ENCODE measurements at places on chromosomes 12 and 14.

DNA sequence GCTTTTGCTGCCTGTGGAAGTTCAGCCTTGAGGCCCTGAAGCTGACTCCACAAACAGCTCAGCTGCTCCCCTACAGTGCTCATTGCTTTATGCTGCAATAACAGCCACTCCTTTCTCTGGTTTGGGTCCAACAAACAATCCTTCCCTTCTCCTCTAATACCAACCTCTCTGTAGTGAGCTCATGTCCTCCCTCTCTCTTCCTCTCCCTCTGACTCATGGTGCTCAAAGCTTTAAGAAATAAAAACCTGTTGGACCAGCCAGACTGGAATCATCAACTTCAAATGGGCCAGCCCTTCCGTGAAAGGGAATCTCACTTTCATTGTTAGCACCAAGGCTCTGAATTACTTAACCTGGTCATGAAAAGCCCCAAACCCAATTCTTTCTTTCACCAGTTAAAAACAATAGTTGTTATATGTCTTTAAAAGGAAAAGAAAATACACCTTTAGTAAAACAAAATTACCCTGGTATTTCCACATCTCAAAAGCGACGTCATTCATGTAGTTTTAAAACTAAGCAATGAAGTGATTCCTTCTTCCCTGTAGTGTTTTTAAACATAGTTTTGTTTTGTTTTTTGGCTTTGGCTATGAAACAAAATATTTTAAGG, 126.4 kb downstream of the DUSP6 start:
- DNase-seq, result no peak

GRCh38 chr14:99322731-99323599, 51.0 kb upstream of the BCL11B start:
- peak; percentile 10 for DNase-seq

GRCh38 chr14:94670692-94671285, 58.6 kb downstream of the SERPINA3 start:
- peak; percentile 2 for DNase-seq

GRCh38 chr14:66802962-66803361, 295.0 kb downstream of the GPHN start:
- no peak for DNase-seq

GRCh38 chr12:77630344-77630743, 200.3 kb upstream of the NAV3 start:
- DNase-seq, result no peak

- DNase-seq, result no peak
These were observed 40.7 kb downstream of the KIF26A start for GRCh38 chr14:104179126-104179525.

GRCh38 chr12:121033625-121034349, 5.3 kb downstream of the OASL start:
- DNase-seq, result peak; percentile 75

DNA sequence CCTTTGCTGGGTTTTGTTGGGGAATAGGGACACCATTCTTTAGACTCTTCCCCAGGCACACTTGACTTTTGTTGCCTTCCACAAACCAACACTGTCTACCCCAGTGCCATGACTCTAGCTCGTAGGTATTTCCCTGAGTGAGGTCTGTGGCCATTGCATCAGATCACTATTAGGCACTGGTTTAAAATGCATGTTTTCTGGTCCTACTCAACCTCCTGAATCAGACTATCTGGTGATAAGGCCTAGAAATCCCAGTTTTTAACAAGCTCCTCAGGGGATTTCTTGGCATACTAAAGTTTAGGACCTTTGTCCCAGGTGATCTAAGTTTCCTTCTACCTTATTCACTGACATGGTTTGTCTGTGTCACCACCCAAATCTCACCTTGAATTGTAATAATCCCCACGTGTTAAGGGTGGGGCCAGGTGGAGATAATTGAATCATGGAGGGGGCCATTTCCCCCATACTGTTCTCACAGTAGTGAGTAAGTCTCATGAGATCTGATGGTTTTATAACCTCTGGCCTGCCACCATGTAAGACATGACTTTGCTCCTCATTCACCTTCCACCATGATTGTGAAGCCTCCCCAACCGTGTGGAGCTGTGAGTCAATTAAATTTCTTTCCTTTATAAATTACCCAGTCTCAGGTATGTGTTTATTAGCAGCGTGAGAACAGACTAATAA, 87.8 kb upstream of the PSMC1 start:
- DNase-seq, result no peak

DNA sequence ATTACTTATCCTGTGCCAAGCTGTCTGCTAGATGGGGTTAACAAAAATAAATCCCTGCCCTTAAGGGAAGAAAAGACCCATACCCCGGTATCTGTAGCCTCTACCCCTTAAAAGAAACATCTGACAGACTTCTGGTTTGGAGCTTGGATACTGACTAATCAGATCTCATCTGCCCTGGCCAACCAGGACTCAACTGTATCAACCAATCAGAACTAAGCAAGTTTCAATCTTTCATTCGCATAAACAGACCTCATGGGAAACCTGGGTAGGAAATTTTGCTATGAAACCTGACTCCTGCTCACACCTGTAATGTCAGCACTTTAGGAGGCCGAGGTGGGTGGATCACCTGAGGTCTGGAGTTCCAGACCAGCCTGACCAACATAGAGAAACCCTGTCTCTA, 26.4 kb upstream of the PRMT8 start:
- DNase-seq, result no peak

GRCh38 chr12:112153181-112153892, 28.0 kb downstream of the TRAFD1 start:
- DNase-seq, result no peak

DNA sequence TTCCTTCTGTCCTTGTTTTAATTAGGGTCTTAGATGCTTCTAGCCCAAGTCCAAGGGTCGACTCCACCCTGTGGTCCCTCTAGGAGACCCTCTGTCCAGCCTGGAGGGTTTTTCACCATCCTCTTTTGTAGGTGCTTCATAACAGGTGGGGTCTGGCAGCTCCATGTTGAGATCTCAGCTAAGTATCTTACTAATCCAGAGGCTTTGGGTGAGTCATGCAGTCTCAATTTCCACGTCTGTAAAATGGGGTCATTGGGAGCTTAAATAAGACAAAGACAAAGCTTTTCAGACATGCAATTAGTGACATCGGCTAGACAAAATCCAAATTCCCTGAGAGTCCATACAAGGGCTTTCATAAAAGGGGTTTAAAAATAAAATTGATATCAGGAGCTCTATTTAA, 3.2 kb downstream of the HSPB8 start:
- no peak for DNase-seq

GRCh38 chr12:85296362-85296761, 16.3 kb downstream of the ALX1 start:
- DNase-seq, result no peak

DNA sequence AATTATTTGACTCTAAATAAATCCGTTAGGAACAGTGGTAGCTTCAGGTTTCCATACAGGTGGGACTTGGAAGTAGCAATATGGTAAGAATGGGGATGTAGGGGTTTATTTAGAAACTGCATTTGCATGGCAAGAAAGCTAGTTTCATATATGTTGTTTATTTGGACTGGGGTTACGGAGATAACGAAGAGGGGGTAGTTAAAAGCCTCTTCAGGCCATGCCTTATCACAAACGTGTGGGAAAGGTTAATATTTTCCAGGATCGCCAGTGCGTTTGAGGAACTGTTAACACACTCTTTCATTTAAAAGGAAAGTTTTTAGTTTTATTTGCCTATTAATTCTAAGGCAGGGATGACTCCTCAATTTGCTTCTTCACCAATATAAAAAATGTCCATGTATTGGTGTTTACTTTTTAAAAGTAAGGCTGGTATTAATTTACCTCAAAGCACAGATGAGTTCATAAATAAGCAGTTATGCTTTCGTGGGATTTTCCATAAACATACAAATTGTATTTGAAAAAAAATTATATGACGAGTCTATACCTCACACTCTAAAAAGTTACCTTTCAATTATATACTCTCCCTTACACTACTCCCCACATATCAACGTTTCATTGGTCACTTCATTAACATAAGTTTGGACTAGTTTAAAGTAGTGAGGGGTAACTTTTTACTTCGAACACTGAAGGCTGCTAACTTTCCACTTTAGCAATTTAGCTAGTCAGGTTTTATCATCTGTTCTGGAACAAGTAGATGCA, 814 bp downstream of the RAB2B start:
- no peak for DNase-seq

DNA sequence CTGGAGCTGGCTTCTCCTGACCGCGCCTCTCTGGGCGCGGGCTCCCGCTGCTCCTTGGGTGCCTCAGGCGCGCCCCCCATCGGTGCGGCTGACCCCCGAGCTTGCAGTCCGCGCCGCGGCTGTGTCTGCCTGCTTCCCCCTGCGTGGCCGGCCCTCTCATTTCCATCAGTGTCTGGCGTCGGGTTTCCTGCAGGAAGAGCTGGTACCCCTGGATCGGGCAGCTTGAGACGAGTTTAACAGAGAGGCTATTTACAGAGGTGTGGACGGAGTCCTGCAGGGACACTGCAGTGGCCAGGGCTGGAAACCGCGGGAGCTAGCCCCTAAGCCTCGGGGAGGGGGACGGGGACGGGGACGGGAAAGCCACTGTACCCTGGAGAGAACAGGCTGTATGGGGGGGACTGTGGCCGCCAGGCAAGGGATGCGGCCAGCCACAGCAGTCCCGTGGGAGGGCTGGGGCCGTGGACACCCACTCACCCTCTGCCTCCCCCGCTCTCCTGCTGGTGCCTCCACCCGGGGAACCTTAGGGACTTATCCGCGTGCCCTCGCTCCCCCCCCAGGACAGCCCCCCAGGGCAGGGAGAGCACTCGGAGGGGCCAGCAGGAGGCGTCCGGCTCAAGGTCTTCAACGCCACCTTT, 3.7 kb upstream of the CACNA2D4 start:
- peak; percentile 12 for DNase-seq

- no peak for DNase-seq
These were observed 26.1 kb downstream of the KIF26A start for GRCh38 chr14:104164512-104164911.

DNA sequence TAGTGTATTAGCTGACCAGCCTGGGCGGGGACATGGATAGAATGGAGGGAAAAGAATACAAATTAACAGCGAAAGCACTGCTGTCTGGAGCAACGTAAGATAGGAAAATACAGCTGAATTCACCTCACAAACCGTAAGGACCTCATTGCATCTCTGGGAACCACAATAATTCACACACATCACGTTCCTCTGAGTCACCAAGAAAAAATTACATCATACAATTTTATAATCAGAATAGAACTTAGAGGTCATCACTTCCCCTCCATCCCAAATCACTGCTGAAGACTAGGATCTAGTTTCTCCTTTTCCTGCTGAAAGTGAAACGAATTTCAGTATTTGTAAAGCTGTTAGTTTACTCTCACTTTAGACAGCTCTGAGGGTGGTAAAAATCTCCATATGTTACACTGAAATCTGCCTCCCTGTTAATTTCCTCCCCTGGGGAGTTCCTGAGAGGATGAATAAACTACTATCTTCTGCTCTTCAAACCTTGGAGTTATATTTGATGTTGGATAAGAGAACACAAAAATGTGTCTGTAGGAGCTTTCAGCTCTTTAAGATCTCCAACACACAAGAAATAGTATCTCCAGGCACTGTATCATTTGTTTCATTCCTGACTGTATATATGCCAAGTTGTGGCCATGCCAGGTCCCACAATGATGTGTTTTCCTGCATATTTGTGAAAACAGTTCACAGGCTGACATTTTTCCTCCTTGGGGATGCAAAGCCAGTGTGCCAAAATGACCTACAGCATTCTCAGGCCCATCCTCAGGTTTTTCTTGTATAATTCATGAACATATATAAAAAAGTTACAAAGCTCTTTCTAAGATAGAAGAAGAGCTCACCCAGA, 63.8 kb upstream of the SSTR1 start:
- DNase-seq, result no peak

DNA sequence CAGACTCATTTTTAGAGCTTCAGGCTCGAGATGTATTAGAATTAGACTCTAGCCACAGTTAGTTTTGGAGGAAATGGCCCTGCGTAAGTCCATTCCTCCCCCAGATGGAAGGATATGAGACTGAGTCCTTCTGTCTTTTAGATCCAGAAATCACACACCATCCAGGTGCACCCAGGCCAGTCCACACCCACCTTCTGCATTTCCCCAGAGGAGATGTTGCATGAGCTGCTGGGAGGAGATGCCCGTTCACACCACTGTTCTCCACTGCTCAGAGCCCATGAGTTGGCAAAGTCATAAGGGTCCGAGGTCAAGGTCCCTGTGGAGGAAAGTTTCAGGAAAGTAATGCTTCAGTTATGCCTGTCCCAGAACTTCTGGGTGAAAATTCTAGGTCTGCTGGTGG, 29.2 kb downstream of the VWF start:
- no peak for DNase-seq

DNA sequence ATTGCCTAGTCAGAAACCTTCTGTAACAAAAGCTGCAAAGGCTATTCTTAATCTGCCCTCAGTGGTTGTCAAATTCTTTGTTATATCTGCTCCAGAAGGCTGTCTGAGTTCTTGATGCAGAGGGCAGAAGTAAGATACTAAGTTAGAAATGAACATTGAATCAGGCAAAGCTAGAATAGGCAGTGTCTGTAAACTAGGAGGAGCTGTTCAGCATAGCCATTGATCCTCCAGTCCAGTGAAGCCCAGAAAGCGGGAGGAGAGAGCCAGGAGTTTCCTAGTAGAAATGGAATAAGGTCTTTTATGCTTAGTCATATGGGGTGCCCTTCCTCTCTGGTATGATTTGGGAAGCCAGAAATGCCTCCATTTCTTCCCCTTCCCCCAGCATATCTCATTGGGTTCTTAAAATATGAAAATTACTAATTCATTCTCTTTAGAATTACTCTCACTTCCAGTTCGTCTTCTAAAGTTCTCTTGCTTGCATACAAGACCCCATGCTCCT, 76.2 kb downstream of the APAF1 start:
- DNase-seq, result no peak

DNA sequence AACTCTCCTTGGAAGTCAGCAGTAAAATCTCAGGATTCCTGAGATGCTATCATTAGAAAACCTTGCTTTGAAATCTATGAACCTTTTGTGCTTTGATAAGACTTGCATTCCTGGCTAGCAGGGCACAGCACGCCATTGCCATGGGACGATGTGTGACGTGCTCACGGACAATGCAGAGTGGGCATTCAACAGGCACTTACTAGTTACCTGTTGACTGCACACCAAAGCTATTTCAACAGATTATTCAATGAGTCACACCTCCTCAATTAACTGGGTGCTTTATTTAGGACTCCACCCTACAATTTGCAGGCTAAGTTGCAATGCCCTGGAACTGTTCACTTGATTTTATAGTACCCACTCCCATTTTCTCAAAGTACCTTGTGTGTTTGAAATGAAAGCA, 11.3 kb downstream of the NOS1 start:
- no peak for DNase-seq

- DNase-seq, result no peak
These were observed 12.6 kb downstream of the SLC25A29 start for GRCh38 chr14:100293497-100294212.

GRCh38 chr12:754851-755562, 2.6 kb downstream of the WNK1 start:
- peak; percentile 53 for DNase-seq

- no peak for DNase-seq
These were observed 130.9 kb downstream of the C12orf75 start for GRCh38 chr12:105461271-105461943.

DNA sequence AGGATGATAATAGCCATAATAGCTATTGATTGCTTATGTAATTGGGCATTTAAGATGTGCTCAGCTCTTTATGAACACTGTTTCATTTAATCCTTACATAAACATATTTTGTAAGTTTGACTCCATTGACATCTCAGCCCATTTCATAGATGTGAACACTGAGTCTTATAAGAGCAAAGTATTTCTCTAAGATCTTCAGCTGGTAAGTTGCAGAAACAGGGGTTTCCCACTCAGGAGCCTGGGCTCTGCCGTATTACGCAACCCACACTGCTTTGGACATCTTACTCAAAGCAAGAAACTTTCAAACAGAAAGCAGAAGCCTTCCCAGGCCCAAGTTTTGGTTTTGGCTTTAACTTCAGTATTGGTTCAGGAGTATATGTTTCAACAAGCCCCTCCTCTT, 705.1 kb downstream of the MED13L start:
- no peak for DNase-seq
